ENCODE measurements at places on chromosomes 5 and 9.

GRCh38 chr9:110088099-110088498 lies 119.9 kb downstream of the C9orf152 start:
- no peak for DNase-seq

DNA sequence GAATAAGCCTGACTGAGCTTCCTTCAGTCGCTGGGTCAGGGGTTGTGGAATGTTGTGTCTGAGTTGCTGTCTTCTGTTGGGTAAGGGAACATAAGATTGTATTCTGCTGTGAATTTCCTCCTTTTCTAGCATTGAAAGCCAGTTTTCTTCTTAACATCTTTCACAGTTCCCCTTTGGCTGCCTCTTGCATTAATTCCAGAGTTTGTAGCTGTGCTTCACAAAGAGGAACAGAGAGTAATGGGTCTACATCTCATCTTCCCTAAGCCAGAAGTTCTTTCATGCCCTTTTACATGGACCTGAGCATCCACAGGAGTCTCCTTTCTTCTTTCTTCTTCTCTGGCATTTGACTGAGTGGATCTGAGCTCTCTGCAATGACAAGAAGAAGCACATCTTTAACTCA lies 686.8 kb downstream of the KCTD16 start:
- no peak for DNase-seq

DNA sequence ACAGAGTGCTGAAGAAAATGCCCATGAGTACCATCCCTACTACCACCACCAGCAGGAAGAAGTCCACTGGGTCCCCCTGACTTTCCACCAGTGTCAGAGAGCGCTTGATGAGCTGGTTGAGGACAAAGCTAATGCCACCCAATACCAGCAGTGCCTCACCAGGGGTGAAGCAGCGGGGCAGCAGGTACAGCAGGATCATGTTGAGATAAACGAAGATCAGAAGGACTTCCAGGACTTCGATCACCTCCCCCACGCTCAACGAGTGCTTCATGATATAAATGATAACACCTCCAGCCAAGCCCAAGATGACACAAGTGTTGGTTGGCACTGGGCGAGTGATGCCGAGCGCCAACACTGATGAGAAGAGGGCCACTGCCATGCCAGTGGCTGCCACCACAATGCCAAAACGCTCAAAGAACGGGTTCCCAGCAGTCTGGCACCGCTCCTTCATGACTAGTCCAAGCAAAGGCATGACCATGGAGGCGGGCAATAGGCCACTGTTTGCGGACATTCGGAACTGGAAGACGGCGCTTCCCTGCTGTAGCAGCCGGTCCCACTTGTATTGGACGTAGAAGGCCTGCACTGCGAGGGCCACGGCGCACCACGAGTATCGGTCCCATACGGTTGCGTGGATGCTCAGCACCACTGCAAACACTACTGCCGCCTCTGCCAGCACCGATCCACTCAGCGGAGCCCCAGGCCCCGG lies 679 bp downstream of the DOLK start:
- no peak for DNase-seq

DNA sequence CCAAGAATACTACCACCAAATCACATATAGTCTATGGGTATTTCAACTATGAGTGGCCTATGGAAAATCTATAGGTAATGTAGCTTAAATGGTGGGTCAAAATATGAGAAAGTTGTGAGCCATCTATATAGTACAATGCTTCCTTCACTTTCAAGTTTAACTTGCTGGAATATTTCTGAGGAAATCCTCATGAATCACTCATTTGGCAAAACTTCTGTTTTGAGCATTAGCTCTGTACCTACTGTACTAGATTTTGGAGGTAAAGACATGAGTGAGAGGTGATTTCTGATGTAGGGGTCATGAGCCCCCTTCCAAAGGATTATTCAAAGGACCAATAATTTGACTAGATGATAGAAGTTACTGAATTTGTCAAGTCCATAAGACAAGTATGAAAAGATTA lies 80.6 kb upstream of the DAB2 start:
- no peak for DNase-seq

GRCh38 chr9:113625486-113625885 lies 162.0 kb downstream of the RGS3 start:
- no peak for DNase-seq

DNA sequence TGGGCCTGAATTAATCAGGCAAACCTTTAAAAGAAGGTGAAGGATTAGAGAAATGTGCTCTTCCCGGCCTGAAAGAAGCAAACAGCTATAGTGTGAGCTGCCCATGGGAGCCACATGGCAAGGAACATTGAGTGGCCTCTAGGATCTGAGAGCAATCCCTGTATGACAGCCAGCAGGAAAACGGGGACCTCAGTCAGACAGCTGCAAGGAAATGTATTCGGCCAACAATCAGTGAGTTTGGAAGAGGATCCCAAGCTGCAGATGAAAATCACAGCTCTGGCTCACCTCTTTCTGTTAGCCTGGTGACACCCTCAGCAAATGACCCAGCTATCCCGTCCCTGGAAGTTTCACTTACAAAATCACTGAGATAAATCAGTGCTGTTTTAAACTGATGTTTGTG lies 309.2 kb downstream of the SH3GL2 start:
- no peak for DNase-seq

- peak; percentile 63 for DNase-seq
These were observed 977 bp upstream of the PAM start for GRCh38 chr5:102753889-102754766.

- no peak for DNase-seq
These were observed 6.0 kb downstream of the RPL12 start for GRCh38 chr9:127444921-127445850.

DNA sequence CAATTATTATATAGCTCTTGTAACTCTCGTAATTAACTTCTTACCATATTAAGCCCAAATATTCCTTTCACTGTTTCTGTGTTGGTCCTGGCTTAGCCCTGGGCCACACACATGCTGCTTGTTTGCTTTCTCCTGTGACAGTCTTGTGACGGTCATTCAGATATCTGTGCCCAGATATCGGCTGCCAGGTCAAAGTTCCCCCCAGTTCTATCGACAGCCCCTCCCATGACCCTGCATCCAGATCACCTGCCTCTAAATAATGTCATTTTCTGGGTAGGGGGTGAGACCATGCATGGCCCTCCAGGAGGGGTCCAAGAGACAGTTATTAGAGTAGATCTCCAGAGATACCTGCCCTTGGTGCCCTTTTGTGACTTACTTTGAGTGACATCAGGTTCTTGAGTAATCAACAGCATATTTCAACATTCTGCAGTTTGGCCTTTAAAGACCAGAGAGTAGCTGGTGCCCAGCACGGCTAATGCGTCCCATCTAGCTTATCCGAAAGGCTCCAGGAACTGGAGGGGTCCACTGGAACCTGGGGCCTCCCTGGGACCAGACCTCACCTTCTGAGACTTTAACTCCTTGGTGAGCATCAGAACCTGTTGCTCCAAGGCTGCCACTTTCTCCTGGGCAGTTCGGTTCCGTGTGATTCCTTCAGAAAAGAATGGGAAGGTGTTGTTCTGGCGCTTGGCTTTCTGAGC lies 26.9 kb downstream of the TBC1D2 start:
- DNase-seq: no peak

DNA sequence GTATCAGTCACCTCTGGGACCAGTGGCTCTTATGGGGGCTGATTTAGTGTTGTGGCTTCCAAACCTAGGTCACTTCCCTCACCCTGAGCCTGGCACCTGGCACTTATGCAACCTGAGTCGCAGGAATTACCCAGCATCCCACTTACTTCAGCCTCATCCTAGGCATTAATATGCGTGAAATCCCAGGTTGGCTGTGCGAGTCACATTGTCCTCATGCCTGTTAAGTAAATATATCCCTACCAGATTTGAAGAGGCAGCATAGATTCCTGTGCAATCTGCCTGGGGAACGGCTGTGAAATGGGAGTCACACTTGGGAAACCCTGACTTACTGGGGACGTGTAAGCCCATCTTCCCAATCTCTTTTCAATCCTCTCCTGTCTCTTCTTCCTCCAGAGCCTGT lies 42.7 kb upstream of the AKNA start:
- no peak for DNase-seq

DNA sequence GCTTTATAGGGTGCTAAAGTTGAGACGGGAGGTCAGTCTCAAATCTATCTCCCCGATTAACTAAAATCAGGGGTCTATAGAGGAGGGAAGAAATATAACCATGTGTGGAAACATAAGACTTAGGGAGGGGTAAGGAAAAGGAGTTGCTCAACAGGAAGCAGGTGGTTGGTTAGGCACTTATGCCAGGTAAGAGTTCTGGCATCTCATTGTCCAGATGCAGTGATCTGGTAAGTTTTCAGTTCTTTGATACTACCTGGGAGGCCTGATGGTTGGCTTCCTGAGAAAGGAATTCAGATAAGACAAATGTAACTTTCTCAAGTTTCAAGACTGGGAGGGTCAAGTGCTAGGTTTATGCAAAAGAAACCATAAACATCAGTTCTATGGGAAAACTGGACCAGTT lies 47.7 kb downstream of the CERT1 start:
- DNase-seq: no peak

GRCh38 chr9:84831377-84831776 lies 161.8 kb downstream of the NTRK2 start:
- no peak for DNase-seq

- DNase-seq: no peak
These were observed 511 bp downstream of the ARL15 start for GRCh38 chr5:54309691-54310432.

- no peak for DNase-seq
These were observed 27.5 kb downstream of the PHF2 start for GRCh38 chr9:93603906-93604326.
